M059J (cell line): ENCODE measurements at places on chromosomes 4 and X. TPM values are rescaled to one million over a fixed set of nuclear protein-coding genes. Genes with fewer than 3 reads are reported as not detected.
A peak's percentile ranks its signal among the peaks of the same experiment; 100 is the strongest.

Gene ZMAT1
- 0.62 and 0.86 TPM in 2 replicates for total RNA-seq

Gene TEX13D
- not detected in 2 replicates for total RNA-seq

Gene FAM199X
- total RNA-seq, result 24.1 and 35.2 TPM in 2 replicates

Gene OTC
- total RNA-seq, result not detected in 2 replicates

Gene ERVMER34-1
- total RNA-seq, result not detected in 2 replicates

Gene KLHL4
- 1.5 and 1.8 TPM in 2 replicates for total RNA-seq

Gene CCSER1
- not detected in 2 replicates for total RNA-seq

Gene DMRTC1
- total RNA-seq, result not detected in 2 replicates

Gene PSAPL1
- total RNA-seq, result not detected in 2 replicates

Gene TRIM75
- not detected in 2 replicates for total RNA-seq

Gene TRIM60
- not detected in 2 replicates for total RNA-seq

Gene PGK1
- 663 and 1,592 TPM in 2 replicates for total RNA-seq

Gene SHISA3
- total RNA-seq, result 0.20 and 1.1 TPM in 2 replicates

Gene SUPT20HL1
- not detected in 2 replicates for total RNA-seq

Gene CXCR3
- total RNA-seq, result 0.30 TPM in 1 of 2 replicates, not detected in the other

DNA sequence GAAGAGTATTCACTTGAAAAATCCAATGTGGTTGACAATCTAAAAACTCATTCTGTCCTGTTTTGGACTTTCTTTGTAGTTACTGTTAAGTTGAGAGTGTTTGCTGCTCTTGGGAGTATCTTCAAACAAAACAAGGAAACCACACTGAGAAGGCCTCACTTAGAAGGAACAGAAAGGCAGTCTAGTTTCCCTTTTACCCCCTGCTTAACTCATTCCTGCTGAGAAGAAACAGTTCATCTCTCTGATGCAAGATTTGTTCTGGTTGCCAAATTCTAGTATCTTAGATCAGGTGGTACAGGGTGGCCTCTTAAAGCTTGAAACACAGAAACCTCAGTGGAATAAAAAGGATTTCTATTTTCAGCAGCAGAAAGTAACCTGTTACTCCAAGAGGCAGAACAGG lies 41.4 kb downstream of the GUCY2F start:
- DNase-seq, result no peak

GRCh38 chr4:183253451-183253850 lies 66.6 kb downstream of the CLDN22 start:
- DNase-seq, result no peak

- peak; percentile 25 for DNase-seq
Observed at GRCh38 chrX:16853537-16853936, 16.6 kb downstream of the RBBP7 start.

DNA sequence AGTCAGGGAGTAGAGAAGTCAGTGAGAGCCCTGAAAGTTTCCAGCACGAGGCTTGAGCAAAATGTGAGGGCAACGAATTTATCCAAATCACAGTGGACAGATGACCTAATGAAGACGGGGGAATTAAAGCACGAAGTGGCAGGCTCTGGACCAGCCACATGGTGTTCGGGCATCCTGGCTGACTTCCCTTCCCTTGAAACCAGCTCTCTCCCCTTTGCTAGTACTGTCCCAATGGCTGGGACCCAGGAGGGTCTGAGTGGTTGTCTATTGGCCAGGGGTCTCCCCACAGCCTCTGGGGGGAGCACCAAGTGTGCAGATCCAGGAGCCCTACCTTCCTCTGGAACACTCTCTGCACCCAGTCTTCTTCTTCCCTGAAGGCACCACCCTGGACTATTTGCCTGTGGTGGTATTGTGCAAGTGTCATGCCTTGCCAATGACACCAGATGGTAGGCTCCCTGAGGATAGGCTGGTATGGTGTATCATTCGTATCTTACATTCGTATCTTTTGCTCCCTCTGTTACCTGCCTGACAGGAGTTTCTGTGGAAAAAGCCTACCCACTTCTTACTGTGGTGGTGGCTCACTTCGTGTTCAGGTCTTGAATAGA lies 2.1 kb downstream of the APLN start:
- no peak for DNase-seq

- DNase-seq, result no peak
Observed at GRCh38 chr4:180932370-180933001, 1310.7 kb upstream of the TENM3 start.

DNA sequence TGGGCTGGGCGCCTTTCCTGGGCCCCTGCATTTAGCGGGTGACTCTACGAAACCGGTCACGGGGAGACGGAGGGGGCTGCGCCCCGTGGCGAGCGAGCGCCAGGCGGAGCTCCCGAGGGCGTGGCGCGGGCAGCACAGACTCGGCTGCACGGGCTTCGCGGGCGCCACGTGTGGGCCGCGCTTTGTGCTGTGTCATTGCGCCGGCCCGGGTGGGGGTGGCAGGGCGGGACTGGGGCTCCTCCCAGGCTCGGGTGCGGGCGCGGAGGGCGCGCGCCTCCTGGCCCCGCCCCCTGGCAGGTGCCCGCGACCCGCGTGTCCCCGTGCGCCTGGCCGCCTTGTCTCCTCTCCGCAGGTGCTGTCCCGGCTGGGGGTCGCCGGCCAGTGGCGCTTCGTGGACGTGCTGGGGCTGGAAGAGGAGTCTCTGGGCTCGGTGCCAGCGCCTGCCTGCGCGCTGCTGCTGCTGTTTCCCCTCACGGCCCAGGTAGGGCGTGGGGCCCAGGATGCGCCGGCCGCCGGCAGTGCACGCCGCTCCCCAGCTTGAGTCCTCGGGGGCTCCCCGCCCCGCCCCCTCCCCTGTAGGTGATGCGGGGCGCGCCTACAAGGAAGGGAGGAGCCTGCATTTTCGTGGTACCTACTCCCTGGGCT lies 651 bp downstream of the UCHL1 start:
- peak; percentile 69 for DNase-seq

DNA sequence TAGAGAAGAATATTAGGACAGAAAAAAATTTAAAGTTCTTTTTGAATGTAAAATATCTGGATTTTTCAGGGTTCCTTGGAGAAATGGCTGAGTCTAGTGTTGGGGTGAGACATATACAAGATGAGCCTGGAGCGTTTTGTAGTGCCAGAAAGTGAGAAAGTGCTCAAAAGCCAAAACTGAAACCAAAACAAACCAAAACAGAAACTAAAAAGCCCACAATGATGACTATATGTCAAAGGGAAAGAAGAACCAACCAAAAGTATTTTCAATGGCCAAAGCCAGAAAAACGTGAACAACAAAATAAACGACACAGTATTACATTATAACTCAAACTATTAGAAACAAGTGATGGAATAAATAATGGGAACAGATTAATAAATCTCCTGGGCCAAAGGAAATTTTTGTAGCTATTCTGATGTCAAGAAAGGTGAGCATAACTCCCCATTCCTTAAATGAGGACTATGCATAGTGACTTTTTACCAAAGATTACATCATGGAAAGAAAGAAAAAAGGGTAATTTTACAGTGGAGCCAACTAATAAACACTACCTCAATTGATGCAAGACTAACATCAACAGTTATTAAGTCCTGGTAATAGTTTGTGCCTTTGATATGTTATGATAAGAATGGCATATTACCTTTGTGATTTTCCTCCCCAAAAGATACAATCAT lies 1137.6 kb downstream of the C4orf33 start:
- peak; percentile 30 for DNase-seq

- no peak for DNase-seq
Observed at GRCh38 chrX:18748499-18748898, 41.1 kb downstream of the PPEF1 start.

DNA sequence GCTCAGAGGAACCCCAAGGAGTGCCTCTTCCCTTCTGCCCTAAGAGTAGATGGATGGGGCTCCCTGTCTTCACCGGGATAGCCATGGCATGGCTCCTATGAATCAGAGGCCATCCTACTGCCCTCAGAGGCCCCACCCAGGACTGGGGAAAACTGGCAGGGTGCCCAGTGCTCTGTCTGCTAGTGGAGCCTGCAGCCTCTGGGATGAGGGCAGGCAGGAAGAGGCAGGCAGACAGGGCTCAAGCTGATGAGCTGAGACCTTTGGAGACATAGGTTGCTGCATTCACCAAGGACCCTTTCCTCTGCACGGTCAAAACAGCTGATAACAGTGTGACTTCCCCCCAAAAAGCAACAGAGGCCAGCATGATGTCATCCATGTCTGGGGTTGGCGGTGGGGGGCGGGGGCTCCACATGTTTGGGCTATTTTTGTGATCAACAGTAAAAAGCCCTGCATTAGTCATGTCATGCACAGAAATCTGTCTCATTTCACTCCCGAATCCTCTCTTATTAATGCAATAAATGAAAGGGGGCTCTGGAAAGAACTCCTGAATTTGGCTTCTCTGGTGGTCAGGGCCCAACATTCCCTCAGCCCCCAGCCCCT lies 207.6 kb upstream of the MAMLD1 start:
- peak; percentile 91 for DNase-seq

DNA sequence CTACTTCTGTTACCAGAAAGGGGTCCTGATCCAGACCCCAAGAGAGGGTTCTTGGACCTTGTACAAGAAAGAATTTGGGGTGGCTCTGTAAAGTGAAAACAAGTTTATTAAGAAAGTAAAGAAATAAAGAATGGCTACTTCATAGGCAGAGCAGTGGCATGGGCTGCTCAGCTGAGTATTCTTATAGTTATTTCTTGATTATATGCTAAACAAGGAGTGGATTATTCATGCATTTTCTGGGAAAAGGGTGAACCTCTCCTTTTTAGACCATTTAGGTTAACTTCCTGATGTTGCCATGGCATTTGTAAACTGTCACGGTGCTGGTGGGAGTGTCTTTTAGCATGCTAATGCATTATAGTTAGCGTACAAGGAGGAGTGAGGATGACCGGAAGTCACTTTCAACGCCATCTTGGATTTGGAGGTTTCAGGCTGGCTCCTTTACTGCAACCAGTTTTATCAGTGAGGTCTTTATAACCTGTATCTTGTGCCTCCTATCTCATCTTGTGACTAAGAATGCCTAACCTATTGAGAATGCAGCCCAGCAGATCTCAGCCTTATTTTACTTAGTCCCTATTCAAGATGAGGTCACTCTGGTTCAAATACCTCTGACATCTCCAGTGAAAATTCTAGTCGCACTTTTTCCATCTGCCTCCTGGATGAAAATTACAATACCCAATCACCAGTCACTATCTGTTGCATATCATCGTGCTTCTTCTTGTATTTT lies 15.5 kb upstream of the TDO2 start:
- DNase-seq, result peak; percentile 5

GRCh38 chrX:132488180-132488705 lies 595 bp downstream of the MBNL3 start:
- peak; percentile 58 for DNase-seq

DNA sequence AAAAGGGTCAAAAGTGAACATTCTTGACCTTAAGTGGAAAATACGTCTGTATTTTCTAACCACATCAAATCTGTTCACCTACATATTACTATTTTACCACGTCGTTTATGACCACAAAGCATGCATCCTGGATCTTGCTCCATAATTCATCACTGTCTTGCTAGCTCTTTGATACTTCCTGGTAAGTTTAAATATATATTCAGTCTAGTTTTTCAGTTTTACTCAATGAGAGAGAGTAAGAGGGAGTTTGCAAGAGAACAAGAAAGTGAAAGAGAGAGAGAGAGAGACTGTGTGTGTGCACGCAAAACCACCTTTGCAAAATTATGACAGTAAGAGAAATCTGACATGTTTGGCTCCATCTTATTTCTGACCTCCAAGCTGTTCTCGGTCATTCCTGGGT lies 173.7 kb upstream of the GALNTL6 start:
- no peak for DNase-seq

- no peak for DNase-seq
Observed at GRCh38 chr4:83662204-83662603, 126.3 kb downstream of the GPAT3 start.

- no peak for DNase-seq
Observed at GRCh38 chrX:19040373-19040772, 56.5 kb upstream of the PHKA2 start.

- DNase-seq, result no peak
Observed at GRCh38 chr4:1496116-1496642, 89.9 kb upstream of the NKX1-1 start.

DNA sequence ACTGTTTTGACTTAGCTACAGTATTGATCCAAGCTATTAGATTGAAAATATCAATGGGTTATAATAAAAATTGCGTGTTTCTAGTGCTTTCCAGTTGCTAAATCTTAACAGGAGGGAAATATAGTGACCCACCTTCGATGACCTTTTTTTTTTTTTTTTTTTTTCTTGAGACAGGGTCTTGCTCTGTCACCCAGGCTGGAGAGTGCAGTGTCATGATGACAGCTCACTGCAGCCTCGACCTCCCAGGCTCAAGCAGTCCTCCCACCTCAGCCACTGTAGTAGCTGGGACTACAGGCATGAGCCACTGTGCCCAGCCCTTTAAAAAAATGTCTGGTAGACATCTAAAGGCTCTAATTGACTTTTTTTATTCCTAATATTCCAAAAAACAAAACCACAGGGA lies 3.8 kb upstream of the ASB5 start:
- DNase-seq, result no peak

- DNase-seq, result no peak
Observed at GRCh38 chr4:158513256-158513655, 8.4 kb upstream of the RXFP1 start.

- DNase-seq, result no peak
Observed at GRCh38 chr4:82247171-82247570, 126.6 kb downstream of the HNRNPD start.

GRCh38 chr4:123466080-123466785 lies 69.6 kb downstream of the SPRY1 start:
- no peak for DNase-seq

- peak; percentile 83 for DNase-seq
Observed at GRCh38 chr4:177016541-177017141, 223.9 kb upstream of the VEGFC start.

- DNase-seq, result no peak
Observed at GRCh38 chr4:35939751-35940150, 304.6 kb downstream of the ARAP2 start.

GRCh38 chr4:26424838-26425237 lies 65.4 kb downstream of the CCKAR start:
- no peak for DNase-seq

DNA sequence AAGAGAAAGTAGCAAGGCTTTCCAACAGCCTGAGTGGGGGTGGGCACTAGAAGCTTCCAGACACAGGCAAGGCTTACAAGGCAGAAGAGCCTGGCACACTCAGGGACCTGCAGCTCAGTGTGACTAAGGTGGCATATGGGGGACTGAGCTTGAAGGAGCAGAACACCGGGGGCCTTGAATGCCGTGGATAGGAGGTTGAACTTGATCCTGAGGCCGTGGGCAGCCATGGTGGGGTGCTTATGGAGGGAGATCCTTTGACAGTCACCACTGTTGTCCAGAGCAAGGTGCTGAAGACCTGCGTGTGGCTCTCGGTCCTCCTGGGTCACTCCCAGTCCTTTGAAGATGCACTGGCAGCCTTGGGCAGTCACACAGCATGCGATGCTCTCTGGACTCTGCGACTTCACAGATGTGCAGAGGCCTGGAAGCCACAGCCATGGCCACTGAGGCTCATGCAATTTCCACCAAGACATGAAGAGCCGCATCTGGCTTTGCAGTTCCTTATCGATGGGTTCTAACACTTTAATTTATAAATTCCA lies 18.3 kb downstream of the C4orf50 start:
- DNase-seq, result no peak

DNA sequence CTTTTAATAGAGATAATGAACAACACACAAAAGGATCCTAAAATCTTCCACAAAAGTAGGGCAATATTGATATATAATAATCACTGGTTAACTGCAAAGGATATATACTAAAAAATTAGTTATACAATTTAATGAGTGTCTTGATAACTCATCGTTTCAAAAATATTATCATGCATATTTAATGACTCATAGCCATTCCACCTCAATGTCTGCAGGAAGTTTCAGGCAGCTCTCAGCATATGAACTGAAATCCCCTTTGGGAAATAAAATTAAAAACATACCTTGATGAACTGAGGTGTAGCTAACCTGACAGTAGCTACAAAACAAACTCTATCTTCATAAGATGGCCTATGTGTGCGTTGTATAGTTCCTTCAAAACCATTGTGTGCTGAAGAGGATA lies 62.9 kb downstream of the TMEM165 start:
- DNase-seq, result no peak

- DNase-seq, result no peak
Observed at GRCh38 chr4:139596684-139597279, 40.8 kb upstream of the SETD7 start.
